Muscle of leg (tissue), 16 donors: ENCODE measurements at places on chromosomes 11 and 22.

- no peak for DNase-seq
These were observed 2.4 kb downstream of the LIN7C start for GRCh38 chr11:27504205-27504604.

- DNase-seq = no peak
These were observed 36.0 kb upstream of the MYH9 start for GRCh38 chr22:36423461-36424404.

GRCh38 chr11:108926171-108926840, 261.4 kb downstream of the DDX10 start:
- DNase-seq = no peak

- no peak for DNase-seq
These were observed 155.9 kb upstream of the TBCEL start for GRCh38 chr11:120867988-120868387.

DNA sequence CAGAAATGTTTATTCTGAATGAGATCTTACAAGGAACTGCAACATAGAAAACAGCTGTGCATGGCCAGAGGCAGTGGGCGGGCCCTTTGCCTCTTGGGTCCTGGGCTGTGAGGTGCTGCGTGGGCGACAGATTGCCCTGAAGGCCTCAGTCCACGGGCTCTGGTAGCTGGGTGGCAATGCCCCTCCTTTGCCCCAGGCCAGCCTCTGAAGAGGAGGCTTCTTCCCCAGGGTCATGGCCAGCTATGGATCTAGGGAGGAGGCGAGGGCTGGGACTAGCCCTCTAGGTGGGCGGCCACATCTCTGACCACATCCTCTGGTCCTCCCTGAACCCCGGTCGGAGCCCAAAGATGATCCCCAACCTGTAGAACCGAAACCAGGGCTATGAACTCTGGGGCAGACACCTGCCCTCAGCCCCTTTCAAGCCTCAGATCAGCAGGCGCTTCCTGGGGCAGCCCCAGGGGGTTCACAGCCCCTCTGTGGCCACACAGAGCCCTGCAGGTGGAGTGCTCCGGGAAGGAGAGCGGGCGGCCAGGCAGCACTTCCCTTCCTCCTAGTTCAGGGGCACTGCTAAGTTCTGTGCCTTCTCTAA, 6.6 kb upstream of the CDC42BPG start:
- no peak for DNase-seq
